ENCODE measurements at places on chromosomes 2 and 18.

GRCh38 chr2:180001726-180002125 lies 5.4 kb downstream of the CWC22 start:
- DNase-seq = no peak

- DNase-seq = no peak
Observed at GRCh38 chr18:71442731-71443141, 1101.4 kb downstream of the CBLN2 start.

DNA sequence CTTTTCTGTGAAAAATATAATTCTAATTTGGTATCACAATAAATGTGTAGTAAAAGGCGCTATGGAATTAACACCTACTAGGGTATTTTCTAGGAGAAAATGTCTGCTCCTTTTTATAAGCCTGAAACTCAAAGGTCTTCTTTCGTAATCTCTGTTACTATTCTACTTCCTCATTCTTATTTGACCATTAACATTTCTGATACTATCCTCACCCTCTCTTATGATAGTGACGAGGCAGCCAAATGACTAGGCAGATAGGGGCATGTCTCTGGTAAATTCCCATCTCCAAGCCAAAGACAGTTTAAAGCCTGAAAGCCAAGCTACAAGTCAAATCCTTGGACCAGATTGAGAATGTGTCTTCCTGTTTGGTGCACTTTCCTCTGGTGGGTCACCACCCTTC lies 251.7 kb downstream of the LRRTM4 start:
- DNase-seq = no peak

- DNase-seq = no peak
Observed at GRCh38 chr18:72542342-72542741, 1.8 kb downstream of the CBLN2 start.

GRCh38 chr18:58806826-58807714 lies 57.6 kb upstream of the ZNF532 start:
- no peak for DNase-seq

DNA sequence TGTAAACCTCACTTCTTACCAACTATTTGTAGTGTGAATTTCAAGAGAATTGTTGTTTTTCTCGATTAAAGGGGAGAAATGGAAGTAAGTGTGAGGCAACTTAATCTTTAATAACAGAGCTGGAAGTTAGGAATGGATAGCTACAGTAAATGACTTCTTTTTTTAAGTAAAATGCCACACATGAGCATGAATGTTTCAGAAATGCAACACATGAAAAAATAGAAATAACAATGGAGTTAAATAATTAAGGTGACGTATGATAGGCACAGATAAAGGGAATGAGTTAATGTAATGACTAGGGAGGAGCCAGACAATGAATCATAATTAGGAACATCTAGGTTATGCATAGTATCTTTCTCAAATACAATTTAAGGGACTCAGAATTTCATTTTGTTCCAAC lies 3.4 kb downstream of the REL start:
- no peak for DNase-seq

DNA sequence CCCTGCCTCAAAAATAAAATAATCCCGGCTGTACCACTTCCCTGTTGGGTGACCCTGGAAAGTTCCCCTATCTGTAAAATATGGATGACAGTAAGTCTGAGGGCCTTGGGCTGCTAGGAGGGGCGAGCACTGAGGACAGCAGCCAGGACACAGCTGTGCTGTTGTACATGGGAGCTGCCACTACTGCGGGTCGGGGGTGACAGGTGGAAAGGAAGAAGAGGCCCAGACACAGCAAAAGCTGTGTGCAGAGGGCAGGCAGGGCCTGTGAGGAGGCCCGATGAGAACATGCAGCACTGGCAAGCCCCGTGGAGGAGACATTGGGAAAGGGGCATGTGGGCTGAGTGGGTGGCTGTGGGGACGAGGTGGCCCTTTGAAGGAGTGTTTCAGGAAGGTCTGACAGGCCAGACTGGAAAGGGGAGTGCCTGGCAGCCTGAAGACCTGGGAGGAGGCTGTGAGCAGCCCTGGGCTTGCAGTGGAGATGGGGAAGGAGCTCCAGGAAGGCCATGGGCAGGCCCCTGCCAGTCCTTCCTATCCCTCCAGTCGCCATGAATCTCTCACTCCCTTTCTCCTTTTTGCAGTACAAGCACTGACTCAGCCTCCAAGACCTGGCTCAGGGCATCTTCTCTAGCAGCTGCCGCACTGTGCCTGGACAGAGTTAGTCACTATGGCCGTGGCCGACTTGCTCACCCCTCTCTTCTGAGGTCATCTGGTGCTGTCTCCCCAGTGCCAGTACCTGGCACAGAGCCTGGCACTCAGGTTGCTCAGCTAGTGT lies 28.9 kb upstream of the SEMA4C start:
- DNase-seq = no peak

- DNase-seq = no peak
Observed at GRCh38 chr2:54176577-54176976, 61.2 kb downstream of the ACYP2 start.

DNA sequence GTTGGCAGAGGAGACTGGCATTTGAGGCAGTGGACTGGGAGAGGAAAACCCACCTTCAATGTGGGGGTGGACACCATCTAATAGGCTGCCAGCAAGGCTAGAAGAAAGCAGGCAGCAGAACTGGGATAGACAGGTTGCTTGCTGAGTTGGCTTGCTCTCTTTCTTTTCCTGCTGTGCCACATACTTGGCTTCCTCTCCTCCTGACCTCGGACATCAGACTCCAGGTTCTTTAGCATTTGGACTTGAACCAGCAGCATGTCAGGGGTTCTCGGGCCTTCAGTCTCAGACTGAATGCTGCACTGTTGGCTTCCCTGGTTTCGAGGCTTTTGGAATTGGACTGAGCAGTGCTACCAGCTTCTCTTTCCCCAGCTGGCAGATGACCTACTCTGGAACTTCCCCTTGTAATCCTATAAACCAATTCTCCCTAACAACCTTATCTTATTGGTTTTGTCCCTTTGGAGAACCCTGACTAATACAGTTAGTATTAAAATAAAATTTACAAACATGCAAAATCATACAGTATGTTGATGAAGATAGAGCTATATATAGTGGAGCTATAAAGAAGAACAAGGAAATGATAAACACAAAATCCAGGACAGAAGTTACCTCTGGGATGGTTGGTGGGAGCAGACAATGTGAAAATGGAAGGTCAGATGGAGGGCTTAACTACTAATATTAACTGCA lies 15.9 kb downstream of the DSEL start:
- no peak for DNase-seq

- DNase-seq = no peak
Observed at GRCh38 chr2:174015428-174015827, 50.3 kb upstream of the SP3 start.

DNA sequence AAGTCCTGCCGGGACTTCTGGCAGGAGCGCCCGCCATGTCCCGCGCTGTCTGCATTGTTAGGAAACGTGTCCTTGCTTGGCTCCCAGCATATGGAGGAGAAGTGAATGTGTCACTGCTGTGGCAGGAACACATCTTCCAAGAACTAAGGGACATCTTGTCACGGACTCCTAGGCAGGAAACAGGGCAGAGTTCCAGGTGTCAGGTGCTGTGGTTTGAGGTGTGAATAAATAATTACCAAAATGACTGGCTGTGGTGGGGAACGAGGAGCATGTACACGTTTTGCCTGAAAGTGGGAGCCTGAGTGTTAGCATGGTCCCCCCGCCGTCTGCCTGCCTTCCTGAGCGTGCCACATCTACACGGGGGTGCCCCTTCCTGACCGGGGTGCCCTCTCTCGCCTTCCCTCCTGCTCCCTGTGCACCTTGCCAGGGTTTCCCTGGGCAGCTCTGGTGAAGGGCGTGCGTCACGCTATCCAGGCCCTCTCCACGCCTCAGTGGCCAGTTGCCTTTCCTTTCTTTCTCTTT lies 237.5 kb downstream of the LDLRAD4 start:
- no peak for DNase-seq

DNA sequence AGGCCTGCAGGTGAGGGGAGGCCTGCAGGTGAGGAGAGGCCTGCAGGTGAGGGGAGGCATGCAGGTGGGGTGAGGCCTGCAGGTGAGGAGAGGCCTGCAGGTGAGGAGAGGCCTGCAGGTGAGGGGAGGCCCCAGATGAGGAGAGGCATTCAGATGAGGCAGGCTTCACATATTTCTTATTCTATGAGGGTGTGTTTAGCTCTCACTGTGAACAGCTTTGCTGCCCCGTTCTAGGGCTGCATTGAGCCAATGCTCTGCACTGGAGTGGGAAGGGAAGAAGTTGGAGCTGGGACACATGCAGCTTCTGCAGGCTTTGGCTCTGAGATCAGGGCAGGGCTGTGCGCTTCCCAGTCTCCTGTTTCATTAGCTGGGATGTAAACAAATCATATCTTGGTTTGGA lies 19.5 kb downstream of the TPO start:
- no peak for DNase-seq

DNA sequence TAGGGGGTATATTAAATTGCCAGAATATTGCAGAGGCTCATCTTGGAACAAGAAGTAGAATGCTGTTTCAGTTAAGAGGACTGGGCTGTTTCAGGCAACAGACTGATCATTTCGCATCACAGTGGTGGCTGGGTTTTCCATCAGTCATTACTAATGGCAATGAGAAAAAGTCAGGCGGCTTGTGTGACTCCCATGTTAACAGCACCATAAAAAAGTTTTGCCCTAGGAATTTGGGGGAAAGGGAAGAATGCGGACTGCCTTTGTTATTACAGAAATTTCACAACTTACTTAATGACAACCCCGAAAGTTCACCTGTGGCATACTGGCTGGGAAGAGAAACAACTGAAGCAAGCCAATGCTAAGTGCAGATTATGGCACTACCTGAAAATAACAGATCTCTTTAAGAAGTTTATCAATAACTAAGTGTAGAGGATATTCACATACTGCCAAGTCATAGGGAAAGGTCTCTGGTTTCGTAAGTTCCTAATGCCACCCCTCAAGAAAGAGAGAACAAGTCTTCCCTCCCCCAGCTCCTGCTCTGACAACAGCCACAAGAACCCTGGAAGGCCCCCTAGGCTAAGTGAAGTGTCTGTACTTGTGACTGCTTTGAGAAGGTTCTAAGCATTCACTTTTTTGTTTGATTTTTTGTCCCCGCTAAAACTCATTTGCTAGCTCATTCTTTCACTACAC lies 40.5 kb upstream of the AP1S3 start:
- no peak for DNase-seq

GRCh38 chr18:35491700-35492077 lies 6.1 kb downstream of the INO80C start:
- DNase-seq = no peak

GRCh38 chr2:212107014-212107413 lies 431.6 kb downstream of the ERBB4 start:
- no peak for DNase-seq

- no peak for DNase-seq
Observed at GRCh38 chr2:28350791-28351285, 41.8 kb upstream of the FOSL2 start.

DNA sequence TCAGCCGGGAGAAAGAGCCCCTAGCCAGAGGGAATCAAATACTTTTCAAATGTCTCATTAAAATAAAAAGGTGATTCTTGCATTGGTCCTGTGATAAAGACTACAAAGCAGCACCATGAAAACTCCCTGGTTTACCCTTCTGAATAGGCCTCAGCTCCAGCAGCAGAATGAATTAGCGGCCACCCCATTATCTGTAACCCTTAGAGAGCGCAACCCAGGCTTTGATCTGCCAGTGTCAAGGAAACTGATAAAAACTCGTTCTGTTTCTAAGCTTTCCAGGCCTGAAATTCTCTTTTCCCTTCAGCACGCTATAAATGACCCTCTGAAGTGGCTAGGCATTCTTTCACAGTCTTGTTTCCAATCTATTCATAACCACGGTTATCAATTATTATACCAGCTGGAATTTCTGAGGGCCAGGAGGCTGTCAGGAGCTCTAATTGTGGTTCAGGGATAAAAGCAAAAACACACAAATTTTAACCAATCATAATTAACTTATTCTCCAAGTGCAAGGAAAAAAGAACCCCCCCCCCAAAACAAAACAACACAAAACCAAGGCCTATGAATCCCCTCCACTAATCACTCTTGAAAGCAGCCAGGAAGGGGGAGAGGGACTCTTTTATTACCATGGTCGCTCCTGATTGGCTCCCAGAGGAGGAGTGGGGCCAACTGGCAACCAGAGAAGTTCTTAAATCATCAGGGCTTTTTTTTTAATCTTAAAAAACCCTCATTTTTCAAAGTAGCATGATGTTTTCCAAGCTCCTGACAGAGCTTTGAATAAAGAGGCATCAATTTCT lies 258.9 kb downstream of the CYRIA start:
- no peak for DNase-seq

GRCh38 chr2:152504618-152505017 lies 169.6 kb downstream of the FMNL2 start:
- DNase-seq = no peak

- no peak for DNase-seq
Observed at GRCh38 chr2:180442860-180443644, 436.0 kb upstream of the CWC22 start.

DNA sequence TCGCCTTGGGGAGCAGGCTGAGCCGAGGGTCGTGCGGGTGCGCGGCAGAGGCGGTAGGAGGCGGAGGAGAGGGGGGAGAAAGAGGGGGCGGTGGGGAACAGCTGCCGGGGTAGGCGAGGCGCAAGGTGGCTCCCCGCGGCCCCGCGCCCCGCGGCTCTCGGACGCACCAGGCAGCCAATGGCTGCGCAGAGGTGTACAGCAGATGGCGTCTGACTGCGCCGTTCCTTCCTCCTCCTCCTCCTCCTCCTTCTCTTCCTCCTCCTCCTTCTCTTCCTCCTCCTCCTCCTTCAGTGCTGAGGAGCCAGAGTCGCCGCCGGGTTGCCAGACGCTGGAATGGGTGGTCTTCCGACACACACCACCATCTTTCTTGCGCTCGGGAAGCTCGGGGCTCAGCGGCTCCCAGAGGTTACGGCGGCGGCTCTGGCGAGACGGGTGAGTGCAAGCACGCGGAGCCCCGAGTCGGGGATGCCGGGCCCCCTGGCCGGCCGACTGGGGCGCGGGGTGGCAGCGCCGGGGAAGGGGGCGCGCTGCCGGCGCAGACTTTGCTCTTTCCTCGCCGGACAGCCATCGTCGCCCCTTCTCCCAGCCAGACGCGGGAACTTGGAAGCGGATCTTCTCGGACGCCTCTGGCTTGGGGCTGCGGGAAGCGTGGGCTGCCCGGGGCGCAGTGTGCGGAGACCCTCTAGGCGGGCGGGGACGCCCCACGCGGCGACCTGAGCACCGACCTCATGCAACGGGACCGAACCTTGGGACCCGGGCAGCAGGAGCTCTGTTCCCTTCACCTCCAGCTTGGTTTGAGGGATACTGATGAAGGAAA lies at the start of gene THSD7B:
Gene THSD7B, plus strand, starts transcription at position 290 of the 817 bp plus-strand sequence. CDS start 116,634 bp downstream, outside the sequence.
- DNase-seq = no peak

DNA sequence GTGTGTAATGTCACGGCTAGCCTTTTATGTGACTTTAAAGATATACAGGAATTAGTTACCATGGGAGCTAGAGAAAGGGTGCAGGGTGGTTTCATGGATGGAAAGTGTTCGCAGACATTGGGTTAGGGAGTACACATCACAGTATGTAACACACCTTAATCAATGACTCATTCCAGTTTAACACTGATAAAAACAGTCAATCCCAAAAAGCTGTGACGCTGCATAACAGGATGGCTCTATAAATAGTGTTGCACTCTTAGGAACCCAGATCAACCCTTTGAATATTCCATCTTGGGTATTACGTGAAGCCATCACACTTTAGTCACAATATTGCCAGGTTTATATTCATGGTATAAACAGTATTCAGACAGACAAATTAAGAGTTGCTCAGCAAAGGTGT lies 33.6 kb downstream of the CAB39 start:
- DNase-seq = no peak

- DNase-seq = no peak
Observed at GRCh38 chr2:204673877-204674276, 128.6 kb downstream of the PARD3B start.
